ENCODE measurements at places on chromosomes 5 and 9. TPM values are rescaled to one million over a fixed set of nuclear protein-coding genes. Genes with fewer than 3 reads are reported as not detected.

The FLT4 gene
- total RNA-seq, result 0.27 TPM

The SLC4A9 gene
- not detected for total RNA-seq

The CNTFR gene
- total RNA-seq, result not detected

The NEUROG1 gene
- total RNA-seq, result not detected

The SAXO1 gene
- total RNA-seq, result under 0.01 TPM

The SLC45A2 gene
- 0.27 TPM for total RNA-seq

- DNase-seq, result no peak
Observed at GRCh38 chr5:91123901-91124300, 259.2 kb downstream of the ARRDC3 start.

GRCh38 chr9:113738496-113738892 is 137.6 kb upstream of the ZNF618 start:
- DNase-seq, result no peak

DNA sequence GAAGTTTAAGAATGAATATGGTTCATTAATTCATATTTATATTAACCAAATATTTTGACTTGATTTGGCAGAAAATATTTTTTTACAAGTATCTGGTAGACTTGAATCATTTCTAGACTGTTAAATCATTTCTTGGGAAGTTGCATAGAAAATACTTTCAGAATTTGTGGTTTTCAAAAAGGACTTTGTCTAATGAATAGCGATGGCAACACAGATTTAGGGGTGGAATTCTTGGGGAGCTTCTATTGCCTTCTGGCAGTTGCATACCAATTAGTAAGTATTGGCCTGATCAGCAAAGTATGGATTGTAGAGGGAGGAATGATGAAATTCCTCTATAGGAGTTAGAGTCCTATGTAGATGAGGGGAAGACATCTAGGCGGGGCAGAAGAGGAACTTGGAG is 68.6 kb upstream of the CKMT2 start:
- DNase-seq, result no peak

- no peak for DNase-seq
Observed at GRCh38 chr9:89797255-89797654, 192.4 kb downstream of the GADD45G start.

DNA sequence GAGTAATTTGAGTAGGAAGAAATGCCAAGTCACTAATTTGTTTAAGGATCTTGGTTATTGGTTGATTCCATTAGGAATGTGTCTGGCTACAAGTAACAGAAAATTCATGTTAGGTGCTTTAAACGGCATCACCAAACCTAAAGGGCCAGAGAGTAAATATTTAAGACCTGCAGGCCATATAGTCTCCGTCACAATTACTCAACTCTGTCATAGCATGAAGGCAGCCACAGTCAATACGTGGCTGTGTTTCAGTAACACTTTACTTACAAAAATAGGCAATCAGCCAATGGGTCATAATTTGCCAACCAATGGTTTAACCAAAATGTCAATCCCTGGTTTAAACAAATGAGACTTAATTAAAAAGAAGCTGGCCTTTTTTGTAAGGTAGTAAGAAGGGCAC is 98.5 kb downstream of the ARL15 start:
- no peak for DNase-seq

DNA sequence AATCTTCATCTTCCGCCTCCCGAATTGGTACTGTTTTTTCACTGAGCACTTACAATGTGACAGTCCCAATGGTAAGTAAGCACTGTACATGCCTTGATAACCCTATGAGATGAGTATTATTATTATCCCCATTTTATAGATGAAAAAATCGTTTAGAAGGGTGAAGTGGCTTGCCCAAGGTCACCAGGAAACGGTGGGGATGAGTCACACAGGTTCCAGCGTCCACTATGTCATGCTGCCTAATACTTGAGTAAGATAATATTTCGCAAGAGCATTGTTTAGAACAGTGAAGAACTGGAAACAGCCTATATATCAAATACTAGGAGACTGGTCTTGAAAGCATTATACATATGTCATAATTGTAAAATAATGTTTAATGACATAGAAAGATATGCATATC is 12.9 kb downstream of the HAND1 start:
- DNase-seq, result no peak

DNA sequence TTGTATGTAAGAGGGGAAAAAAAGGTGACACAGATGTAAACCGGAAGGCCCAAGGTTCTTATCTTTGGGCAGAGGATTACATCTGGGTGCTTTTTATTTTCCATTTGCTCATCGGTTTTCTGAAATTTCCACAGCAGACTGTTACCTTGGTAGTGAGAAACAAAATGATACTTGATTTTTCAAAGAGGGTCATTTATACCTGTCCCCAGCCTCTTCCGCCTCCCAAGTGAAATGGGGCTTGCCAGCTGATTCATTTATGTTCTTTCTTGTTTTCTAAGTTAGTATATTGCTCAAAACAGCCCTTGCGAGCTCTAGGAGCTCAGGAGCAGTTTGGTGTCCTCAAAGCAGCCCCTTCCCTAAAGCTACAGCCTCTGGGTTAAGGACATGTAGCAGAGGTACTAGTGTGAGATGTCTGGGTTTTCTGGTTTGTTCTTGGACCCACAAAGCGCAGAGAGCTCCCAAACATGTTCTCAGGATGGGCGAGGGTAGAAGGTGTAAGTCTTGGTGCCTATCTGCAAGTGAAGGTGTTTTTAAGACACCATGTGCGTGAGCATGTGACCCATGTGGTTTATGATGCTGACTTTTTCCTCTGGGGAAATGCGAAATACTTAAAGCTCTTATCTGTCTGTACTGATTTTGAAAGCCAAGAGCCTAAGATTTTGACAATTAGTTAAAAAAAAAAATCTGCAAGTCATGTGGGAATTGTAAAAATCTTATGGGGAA is 38.3 kb downstream of the DAPK1 start:
- DNase-seq, result peak; percentile 79

- DNase-seq, result no peak
Observed at GRCh38 chr5:61746831-61747575, 414.9 kb downstream of the ZSWIM6 start.

DNA sequence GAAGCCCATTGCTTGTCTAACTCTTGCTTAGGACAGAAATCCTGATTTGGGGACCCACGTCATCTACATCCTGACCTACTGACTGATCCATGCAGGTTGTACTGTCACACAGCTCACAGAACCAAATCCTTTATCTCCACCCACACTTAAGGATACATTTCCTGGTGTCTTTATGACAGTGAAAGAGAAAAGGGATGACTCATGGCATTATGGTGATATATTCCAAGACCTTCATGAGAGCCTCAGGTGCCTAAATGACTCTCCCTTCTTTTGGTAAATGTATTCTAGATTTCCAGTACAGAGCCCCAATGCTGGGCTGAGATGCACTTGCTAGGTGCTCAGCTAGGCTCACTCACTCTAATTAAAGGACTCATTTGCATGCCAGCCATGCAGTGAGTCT is 26.0 kb upstream of the DMRT2 start:
- no peak for DNase-seq

DNA sequence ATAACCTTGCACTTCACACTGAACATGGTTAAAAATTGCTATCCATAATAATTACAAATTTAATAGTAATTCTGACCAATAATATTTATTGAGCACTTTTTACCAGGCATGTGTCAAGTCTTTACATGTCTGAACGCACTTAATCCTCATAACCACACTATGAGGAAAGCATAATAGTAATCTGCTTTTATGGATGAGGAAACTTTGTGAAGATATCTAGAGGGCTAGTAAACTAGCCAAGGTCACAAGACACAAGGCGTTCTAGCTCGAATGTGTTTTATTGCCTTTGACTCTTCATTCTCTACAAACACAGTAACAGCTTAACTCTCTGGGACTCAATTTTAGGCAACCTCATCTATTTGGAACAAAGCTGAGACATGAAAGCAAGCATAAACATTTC is 205.1 kb downstream of the ARHGEF28 start:
- no peak for DNase-seq

GRCh38 chr9:93257808-93258331 is 73.9 kb downstream of the WNK2 start:
- DNase-seq, result no peak

- no peak for DNase-seq
Observed at GRCh38 chr5:139092741-139093343, 105.3 kb downstream of the SIL1 start.
